ENCODE measurements at places on chromosomes 1 and 21. TPM values are rescaled to one million over a fixed set of nuclear protein-coding genes. Genes with fewer than 3 reads are reported as not detected.

GRCh38 chr1:33338440-33339211, 17.7 kb upstream of the A3GALT2 start:
- no peak for DNase-seq

DNA sequence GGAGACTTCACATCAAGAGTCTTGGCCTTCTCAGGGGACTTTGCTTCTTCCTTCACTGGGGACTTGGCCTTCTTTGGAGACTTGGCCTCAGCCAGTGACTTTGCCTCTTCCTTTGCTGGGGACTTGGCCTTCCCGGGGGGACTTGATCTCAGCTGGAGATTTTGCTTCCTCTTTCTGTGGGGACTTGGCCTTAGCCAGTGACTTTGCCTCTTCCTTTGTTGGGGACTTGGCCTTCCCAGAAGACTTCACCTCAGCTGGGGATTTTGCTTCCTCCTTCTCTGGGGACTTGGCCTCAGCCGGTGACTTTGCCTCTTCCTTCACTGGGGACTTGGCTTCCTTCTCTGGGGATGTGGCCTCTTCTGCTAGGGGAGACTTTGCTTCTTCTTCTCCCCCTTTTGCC, 13.5 kb upstream of the CD2 start:
- DNase-seq = no peak

DNA sequence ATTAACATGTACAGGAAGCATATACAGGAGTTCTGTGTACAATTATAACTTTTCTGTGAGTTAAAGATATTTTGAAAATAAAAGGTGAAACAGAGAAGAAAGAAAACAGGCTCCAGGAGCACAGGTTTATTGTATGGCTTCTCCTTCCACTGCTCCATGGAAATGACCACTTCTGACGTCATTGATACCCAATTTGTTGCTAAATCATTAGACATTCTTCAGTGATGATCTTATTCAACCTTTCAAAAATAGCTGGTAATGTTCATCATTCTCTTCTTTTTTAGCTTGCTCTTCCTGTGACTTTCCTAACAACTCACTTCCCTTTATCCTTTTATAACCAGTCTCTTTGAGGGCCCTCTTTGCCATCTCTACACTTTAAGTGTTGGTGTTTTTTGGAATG, 77.8 kb downstream of the KCNK2 start:
- peak; percentile 20 for DNase-seq

GRCh38 chr1:211739671-211740411, 64.4 kb upstream of the NEK2 start:
- DNase-seq = no peak

- DNase-seq = peak; percentile 56
Measured at GRCh38 chr21:42145569-42146272, 73.2 kb upstream of the ABCG1 start.

DNA sequence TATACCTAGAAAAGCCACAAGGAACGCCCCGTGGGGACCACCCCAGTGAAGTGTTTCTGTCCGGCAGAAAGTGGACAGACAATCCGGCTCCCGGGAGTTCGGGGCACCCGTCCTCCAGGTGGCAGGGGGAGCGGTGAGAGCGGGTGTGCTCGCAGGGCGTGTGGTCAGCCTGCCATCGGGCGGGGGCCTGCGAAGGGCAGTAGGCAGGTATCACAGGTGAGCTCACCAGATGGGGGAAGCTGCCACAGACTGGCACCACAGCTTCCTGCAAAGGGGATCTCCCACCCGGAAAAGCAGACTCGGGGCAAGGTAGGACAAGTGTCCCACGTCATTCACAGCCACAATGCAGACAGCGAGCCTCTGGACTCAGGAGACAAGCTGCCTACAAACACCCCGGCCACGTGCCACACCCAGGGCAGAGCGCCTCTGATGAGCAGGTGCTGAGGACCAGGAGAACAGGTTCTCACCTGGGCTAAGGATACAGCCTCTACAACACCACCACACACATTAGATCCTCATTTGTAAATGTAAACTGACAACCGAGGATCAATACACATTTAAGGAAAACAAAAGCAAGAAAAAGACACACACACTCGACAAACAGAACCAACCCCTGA, 36.4 kb downstream of the VPS26C start:
- DNase-seq = no peak

DNA sequence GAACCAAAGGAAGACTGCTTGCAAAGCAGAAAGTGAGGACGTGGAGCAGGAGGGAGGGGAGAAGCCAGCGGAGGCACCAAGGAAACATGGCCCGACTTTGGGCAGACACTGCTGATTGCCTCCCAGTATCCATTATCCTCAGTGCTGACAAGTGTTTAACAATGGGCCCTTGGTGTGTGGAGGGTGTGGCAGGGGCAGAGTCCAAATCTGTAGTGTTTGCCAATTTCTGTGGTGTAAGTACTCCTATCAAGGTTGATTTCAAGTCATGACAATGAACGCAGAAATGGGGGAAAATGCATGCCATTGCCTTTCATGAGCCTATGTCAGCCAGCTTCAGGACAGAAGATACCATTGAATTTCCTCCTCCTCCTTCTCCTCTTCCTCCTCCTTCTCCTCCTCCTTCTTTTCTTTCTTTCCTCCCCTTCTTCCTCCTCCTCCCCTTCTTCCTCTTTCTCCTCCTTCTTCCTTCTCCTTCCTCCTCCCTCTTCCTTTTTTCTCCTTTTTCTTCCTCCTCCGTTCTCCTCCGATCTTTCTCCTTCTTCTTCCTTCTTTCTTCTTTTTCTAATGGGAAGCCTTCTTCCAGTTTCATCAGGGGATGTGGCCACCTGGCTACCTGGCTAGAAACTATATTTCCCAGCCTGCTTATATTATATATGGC, 10.3 kb upstream of the PHC2 start:
- no peak for DNase-seq

Gene LMX1A
- not detected for total RNA-seq

Gene ARID1A
- 8.3 TPM for total RNA-seq

Gene PODN
- total RNA-seq = not detected
